Bronchial smooth muscle cell (primary cell): ENCODE measurements at places on chromosomes 5 and 9. TPM values are rescaled to one million over a fixed set of nuclear protein-coding genes. Genes with fewer than 3 reads are reported as not detected.

Gene NR6A1
- 0.26 and 0.47 TPM in 2 replicates for total RNA-seq

Gene PHF2
- 10.6 and 10.8 TPM in 2 replicates for total RNA-seq

Gene HTR1A
- total RNA-seq = not detected in 2 replicates

Gene PRELID1
- total RNA-seq = 50.7 and 79.8 TPM in 2 replicates

Gene PCDHB11
- 0.16 and 0.69 TPM in 2 replicates for total RNA-seq

Gene SPATA31C2
- total RNA-seq = not detected in 2 replicates

Gene PHPT1
- 177 and 292 TPM in 2 replicates for total RNA-seq

Gene FGF18
- under 0.01 and 0.17 TPM in 2 replicates for total RNA-seq

Gene TMEFF1
- total RNA-seq = 1.3 and 2.3 TPM in 2 replicates

Gene SMIM27
- 6.5 and 7.7 TPM in 2 replicates for total RNA-seq

Gene LPCAT1
- total RNA-seq = 33.1 and 37.6 TPM in 2 replicates

Gene PRRX2
- total RNA-seq = 21.5 and 44.3 TPM in 2 replicates

Gene FAM200C
- 3.0 and 3.2 TPM in 2 replicates for total RNA-seq

Gene UBAP2
- 16.7 and 22.0 TPM in 2 replicates for total RNA-seq

Gene LRRC14B
- total RNA-seq = not detected in 2 replicates

Gene ESM1
- 2.7 TPM in 2 replicates for total RNA-seq

Gene PCDHGB6
- 3.0 and 3.7 TPM in 2 replicates for total RNA-seq

Gene PLPP1
- 66.0 and 112 TPM in 2 replicates for total RNA-seq

Gene ACOT12
- 0.17 and 0.47 TPM in 2 replicates for total RNA-seq

Gene CMYA5
- total RNA-seq = 3.9 and 5.9 TPM in 2 replicates

Gene TMOD1
- 0.16 and 0.17 TPM in 2 replicates for total RNA-seq

Gene KCNIP1
- total RNA-seq = not detected in 2 replicates

Gene GPRIN1
- total RNA-seq = 1.8 and 3.2 TPM in 2 replicates

Gene NRARP
- total RNA-seq = 0.09 and 0.16 TPM in 2 replicates

Gene FAM78A
- 0.32 and 0.52 TPM in 2 replicates for total RNA-seq

Gene SPATA31A5
- not detected in 2 replicates for total RNA-seq

Gene C5orf15
- 29.3 and 55.7 TPM in 2 replicates for total RNA-seq

Gene PDLIM4
- 49.3 and 72.6 TPM in 2 replicates for total RNA-seq

Gene BAAT
- total RNA-seq = 0.16 TPM in 1 of 2 replicates, not detected in the other

Gene RAI14
- total RNA-seq = 56.6 and 78.7 TPM in 2 replicates

Gene NTNG2
- 3.5 and 4.0 TPM in 2 replicates for total RNA-seq
